ENCODE measurements at places on chromosomes 13 and 19.

DNA sequence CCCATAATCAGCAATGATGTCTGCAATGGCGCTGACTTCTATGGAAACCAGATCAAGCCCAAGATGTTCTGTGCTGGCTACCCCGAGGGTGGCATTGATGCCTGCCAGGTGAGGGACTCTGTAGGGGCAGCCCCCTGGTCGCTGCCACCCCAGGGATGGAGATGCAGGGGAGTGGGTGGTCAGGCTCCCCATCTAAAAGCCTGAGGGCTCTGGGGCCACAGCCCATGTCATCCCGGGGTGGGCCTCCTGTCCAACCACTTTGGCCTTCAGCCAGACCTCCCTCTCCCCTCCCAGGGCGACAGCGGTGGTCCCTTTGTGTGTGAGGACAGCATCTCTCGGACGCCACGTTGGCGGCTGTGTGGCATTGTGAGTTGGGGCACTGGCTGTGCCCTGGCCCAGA is 24.1 kb downstream of the HPN start:
- DNase-seq, result no peak

GRCh38 chr19:32869369-32869965 is at the start of gene SLC7A9:
Gene SLC7A9, minus strand, starts transcription at chr19:32869767. Its CDS starts 1,233 bp downstream, at chr19:32868534.
- DNase-seq, result no peak

DNA sequence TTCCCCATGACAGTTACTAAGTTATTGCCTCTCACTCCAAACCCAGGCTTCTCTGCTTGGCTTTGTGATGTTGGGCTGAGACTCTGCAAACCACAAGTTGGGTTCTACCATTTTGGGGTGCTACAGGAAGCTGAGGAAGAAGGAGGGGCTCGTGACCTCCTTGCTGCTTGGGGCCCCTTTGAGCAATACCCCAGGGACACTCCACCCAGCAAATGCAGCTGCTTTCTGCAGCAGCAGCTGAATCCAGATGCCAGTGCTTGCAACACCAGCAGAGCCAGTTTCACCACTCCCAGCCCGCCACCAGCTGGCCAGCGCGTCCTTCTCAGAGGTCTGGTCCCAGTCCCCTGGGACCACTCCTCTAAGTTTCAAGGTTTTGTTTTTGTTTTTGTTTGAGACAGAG is 22.0 kb upstream of the UBAC2 start:
- DNase-seq, result no peak

DNA sequence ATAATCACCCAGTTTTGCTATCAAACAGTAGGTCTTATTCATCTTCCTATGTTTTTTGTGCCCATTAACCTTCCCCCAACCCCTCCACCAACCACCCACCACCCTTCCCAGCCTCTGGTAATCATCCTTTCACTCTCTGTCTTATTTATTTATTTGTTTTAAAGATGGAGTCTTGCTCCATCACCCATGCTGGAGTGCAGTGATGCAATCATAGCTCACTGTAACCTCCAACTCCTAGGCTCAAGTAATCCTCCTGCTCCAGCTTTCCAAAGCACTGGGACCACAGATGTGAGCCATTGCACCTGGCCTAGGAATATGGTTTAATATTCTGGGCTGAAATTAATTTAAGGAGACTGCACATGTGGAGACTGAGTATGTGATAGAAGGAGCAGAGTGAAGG is 527.0 kb downstream of the GPC6 start:
- DNase-seq, result no peak

DNA sequence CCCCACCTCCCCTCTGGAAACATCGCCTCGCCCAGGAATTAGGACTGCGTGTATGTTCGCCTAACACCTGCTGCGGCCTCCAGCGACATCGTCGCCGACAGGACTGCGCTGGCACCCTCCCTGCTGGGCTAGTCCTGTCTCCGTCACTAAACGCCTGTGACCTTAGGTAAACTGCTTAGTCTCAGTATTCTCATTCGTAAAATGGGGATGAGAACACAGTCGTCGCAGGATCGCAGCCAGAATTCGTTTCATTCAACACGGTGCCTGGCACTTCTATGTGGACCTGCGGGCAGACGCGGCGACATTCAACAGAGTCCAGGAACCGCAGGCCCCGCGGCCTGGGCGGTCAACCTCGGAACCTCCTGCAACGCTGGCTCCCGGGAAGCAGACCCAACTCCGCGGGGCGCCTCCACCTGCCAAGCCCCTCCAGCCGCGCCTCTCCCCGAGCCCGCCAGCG is 485 bp downstream of the CRYL1 start:
- peak; percentile 32 for DNase-seq

GRCh38 chr13:42720113-42720857 is 61.1 kb upstream of the FAM216B start:
- DNase-seq, result no peak

GRCh38 chr19:1085676-1086442 is 9.3 kb downstream of the POLR2E start:
- no peak for DNase-seq

DNA sequence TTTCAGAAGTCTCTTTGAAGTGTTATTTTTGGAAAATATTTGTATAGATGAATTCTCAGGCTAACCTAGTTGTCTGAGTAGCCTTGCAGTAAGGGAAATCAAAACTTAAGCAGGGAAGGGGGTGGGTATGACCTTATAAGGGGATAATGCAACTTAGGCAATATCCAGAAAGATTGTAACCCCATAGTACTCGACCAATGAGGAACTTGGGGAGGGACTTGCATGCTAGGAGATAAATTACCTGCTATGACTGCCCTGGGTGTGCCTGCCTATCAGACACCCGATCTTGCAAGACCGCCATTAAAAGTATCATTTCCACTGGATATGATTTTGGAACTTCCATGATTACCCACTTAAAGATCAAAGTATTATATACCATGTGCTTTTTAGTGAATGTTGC is 23.0 kb upstream of the RFXAP start:
- DNase-seq, result no peak

GRCh38 chr13:60482012-60482411 is 85.0 kb downstream of the TDRD3 start:
- no peak for DNase-seq

DNA sequence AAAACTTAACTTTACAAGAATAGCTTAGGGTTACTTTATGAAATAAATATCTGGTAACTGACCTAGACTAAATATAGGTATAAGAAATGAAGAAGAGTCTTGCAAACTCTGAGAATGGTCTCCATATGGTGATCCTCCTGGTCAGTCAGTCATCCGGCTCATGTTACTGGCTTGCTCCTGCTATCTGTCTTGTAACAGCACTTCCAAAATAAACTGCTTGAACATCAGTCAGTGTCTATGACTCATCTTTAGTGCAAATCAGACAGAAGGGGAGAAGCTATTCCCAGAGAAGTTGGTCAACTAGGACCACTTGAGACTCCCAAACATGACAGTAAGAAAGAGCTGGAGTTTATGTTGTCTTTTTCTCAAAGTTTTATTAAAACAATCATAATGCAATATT is 1550.9 kb downstream of the PCDH9 start:
- no peak for DNase-seq

DNA sequence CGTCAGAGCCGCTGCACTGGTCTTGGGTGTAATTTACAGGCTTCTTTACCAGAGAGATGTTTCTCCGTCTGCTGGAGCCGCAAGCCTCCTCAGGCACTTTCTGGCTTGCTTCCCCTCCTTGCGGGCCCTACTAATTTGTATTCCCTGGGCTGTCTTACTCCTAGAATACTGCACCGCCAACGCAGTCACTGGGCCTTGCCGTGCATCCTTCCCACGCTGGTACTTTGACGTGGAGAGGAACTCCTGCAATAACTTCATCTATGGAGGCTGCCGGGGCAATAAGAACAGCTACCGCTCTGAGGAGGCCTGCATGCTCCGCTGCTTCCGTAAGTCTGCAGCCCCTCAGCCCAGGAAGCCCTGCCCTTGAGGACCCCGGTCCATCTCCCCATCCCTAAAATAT is 14.1 kb upstream of the C19orf33 start:
- no peak for DNase-seq

DNA sequence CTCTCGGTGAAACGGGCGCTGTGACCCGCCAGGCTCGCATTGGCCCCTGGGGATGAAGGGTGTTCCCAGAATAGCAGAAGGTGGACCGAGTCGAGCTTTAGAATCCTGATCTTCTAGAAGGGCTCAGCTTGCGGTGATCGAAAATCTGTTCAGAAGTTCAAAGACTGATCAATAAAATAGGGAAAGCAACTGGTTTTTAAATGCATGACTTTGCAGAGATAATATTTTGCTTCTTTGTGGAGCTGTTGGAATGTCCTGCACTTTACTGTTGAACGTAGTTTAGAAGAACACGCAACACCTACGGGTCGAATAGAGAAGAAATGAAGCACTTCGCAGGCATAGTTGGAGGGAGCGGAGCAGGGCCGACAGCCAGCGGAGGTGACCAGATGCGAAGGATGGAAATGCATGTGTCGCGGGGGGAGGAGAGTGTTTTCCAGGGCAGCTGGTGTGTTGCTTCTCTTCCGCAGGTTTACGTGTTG is 766 bp downstream of the CEBPG start:
- DNase-seq, result no peak

DNA sequence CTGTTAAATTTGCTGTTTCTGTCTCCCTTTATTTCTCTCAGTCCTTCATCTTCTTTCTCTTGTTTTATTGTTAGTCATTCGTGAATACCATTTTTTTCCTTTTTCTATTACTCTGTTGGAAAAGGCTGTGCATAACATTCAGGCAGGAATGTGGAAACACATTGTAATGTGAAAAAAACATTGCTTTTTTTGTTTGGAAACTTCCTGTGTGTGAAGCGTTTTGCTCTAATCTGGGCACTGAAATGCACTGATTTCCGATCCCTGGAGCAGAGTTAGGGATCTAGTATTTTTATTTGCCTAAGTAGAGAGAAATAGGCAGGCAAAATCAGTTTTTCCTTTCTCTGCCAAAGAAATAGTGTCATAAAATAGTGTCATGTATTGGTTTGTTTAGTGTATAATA is 155.5 kb downstream of the PCCA start:
- no peak for DNase-seq

DNA sequence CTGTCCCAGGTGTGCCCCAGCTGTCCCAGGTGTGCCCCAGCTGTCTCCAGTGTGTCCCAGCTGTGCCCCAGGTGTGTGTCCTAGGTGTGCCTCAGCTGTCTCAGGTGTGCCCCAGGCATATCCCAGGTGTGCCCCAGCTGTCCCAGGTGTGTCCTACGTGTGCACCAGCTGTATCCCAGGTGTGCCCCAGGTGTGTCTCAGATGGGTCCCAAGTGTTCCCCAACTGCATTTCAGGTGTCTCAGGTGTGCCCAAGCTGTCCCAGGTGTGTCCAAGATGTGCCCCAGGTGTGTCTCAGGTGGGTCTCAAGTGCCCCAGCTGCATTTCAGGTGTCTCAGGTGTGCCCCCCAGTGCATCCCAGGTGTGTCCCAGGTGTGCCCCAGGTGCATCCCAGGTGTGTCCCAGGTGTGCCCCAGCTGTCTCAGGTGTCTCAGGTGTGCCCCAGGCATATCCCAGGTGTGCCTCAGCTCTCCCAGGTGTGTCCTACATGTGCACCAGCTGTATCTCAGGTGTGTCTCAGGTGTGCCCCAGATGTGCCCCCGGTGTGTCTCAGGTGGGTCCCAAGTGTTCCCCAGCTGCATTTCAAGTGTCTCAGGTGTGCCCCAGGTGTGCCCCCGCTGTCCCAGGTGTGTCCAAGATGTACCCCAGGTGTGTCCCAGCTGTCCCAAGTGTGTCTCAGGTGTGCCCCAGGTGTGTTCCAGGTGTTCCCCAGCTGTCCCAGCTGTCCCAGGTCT is 1.3 kb upstream of the GRK1 start:
- no peak for DNase-seq

DNA sequence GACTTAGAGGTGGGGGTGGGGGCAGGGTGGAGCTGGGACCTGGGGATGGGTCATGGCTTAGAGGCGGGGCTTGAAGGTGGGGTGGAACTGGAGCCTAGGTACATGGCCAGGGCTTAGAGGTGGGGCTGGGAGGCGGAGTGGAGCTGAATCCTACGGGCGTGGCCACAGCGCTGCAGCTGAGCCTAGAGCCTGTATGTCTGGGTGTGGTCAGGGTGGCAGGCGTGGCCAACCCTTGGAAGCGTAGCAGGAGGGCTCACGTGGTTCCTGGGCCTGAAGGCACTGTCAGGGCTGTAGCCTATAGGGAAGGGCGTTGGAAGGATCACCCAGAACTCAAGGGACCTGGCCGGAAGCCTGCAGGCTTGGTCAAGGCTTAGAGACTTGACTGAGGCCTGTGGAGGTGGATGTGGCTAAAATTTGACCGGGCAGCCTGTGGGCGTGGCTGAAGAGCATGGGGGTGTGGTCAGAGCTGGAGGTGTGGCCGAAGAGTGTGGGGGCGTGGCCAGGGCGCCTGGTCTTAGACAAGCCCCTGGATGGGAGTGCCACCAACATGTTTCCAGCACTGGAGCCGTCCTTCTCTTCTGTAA is 24.3 kb downstream of the COLGALT1 start:
- DNase-seq, result no peak

DNA sequence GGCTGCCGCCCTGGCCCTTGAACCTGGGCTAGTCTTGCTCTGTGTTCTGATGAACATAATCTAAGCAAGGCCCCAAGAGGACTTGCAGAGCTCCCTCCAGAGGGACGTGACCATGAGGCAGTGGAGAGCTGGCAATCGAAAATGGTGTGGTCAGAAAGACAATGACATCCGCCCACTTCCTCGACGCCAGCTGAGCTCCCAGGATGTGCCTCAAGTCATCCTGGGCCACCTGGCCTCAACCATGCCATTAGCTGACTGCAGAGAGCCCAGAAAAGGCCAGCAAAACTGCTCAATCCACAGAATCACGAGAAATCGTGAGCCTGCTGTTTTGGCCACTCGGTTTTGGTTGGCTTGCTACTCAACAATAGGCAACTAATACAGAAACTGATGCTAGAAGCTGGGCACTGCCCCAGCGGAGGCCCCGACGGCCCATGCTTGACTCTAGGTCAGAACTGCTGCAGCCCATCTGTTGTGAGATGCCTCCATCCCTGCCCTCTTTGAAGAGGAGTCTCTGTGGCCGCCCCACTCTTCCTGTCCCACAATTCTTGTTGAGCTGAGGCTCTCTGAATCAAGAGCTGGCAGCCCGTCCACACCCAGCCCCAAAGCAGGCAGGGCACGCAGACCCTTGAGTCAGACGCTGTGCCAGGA is 53.3 kb downstream of the STK24 start:
- DNase-seq, result no peak

DNA sequence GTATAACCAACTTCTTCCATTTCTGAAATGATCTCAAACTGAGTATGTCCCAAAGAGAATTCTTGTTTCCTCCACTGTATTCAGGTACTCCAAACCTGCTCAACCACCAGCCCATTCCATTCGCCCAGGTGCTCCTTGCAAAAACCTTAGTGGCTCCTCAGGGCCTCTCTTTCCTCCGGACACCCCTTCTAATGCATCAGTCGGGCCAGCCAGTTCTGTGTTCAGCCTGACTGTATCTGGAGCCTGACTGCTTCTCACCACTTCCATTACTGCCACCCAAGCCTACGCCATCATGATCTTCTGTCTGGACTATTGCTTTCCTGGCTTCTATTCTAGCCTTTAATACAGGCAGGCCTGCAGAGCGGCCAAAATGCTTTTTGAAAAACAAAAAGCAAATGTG is 1.5 kb downstream of the PHF11 start:
- no peak for DNase-seq

DNA sequence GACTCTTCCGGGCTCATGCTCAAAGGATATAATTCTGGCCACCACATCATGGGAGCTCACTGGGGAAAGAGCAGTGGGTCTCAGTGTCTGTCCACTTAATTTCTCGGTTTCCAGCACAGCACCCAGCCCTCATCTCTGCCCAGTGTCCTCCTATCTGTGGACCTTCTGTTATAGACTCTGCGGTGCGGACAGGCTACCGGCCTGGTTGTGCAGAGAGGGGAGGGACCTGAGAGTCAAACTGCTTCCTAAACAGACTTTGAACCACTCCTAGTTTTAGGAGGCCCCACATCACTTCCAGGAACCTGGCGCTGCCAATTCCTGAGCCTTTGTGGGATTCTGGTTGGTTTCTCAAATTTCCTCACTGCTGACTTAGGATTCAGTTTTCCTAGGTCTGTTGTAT is 59.8 kb upstream of the MED4 start:
- no peak for DNase-seq

GRCh38 chr13:44540761-44541434 is 35.2 kb downstream of the TSC22D1 start:
- DNase-seq, result no peak

Measured in NCI-H1092 (cell line).